ENCODE measurements at places on chromosomes 2 and 18.

- DNase-seq = no peak
These were observed 43.2 kb downstream of the SDC1 start for GRCh38 chr2:20181761-20182160.

DNA sequence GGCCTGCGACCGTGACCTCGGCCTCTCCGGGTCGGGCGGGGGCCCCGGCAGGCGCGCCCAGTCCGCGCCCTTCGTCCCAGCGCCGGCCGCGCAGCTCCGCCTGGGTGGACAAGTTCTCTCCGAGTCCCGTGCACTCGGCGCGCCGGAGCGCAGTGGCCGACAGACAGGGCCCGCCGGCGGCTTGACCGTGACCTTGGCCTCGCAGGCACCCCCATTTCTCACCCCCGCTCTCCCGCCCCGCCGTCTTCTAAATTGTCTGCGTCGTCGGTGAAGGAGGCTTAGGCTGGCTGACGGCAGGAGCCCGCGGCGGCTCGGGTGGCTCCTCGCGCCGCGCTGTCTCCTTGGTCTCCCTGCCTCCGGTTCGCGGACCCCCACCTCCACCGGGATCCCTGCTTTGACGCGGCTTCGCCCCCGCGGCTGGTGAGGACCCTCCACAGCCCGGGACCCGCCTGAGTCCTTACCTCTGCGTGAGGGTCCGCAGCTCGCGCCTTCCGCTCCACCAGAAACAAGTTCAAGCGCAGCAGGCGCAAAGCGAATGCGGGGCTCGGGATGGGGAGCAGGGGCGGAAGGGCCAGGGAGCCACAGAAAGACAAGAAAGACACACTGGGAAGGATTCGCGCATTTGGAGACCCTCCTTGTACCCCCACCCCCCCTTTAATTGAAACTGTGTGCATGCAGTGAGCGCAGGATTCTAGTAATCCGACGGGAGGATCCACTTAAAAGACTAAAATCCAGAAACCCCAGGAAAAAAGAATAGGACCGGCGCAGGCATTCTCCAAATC lies 4.0 kb downstream of the PTGR3 start:
- DNase-seq = no peak

- DNase-seq = no peak
These were observed 272.5 kb downstream of the DYSF start for GRCh38 chr2:71725836-71726235.

DNA sequence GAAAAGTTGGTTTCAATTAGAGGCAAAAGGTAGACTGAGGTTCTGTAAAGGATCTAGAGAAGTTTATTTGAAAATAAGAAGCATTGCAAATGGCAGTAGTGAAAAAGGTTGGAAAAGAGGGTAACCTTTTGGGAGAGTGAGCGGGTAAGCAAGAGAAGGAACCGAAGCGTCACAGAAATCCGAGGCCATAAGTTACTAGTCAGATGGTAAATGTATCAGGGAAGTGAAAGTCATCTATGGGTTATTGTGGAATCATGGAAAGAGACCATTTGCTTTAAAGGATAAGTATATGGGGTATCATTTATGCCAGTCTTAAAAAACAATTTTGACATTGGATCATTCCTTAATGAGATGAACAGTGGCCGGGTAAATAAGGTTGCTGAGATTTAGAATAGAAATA lies 30.5 kb downstream of the EML4 start:
- DNase-seq = no peak

GRCh38 chr2:169997140-169997887 lies 170.1 kb downstream of the UBR3 start:
- DNase-seq = no peak

DNA sequence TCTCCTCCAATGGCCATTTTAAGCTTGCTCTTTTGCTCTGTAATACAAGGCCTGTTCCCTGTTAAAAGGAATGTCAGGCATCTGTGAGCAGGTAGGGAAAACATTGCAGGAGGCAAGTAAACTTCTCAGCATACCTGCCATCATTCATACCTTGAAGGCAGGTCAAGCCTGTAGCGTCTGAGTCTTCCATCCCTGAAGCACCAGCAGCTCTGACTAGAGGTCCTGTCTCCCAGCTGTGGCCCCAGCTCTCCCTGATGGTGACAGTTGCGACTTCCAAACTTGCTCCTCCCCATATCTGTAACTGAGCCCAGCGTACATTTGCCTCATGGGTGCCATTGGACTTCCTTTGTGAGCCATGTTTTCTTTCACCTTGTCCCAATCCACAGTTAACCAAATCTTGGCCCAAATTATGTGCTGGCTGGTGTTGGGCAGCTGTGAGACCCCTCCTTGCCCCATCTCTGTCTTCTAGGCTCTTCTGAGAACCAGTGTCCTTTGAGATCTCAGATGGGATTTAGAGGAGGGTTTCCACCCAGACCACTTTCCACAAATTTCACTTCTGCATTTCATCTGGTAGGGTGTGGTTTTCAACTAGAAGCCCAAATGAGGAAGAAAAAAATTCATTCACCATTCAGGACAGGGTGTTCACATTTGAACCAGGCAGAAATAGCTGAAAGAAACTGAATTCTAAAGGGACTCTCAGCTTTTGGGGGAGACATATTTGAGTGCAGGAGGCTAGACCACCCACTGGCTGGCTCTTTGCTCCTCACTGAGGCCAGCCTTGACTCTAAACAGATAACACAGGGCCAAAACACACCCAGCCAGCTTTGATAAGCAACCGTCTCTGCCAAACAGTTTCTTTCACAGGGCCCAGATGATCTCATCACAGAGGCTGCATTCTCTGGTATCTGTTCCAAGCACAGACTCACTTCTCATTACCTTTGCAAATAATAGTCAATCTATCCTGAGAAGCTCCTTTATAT lies 66.4 kb upstream of the MSH2 start:
- no peak for DNase-seq

All from GM04504 (cell line).